ENCODE measurements at places on chromosomes 4 and X.
A peak's percentile ranks its signal among the peaks of the same experiment; 100 is the strongest.

- no peak for DNase-seq
Observed at GRCh38 chrX:45261005-45261404, 60.3 kb upstream of the DIPK2B start.

GRCh38 chr4:8224267-8224974 lies 25.3 kb downstream of the SH3TC1 start:
- no peak for DNase-seq

DNA sequence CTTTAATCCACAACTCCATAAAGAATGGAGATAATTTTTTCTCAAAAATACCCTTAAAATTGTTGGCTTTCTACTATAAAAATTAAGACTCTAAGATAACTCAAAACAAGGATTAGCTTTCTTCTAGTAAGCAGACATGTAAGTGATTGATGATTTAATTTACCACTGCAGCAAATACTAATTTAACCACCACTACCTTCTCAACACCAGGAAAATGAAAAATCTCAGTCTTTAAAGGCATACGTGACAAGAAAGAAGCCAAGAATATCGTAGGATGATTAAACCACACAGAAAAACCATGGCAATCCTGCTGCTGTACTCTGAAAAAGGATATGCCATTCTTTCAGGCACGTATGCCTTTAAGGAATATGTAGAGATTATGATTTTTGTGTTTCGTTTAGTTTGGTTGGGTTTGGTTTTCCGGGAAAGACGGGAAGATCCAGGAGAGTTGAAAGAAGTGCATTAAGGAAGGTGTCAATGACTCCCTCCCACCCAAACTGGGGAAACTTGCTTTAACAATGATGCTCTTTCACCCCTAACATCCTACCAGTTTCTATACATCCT lies 881 bp downstream of the LRCH2 start:
- no peak for DNase-seq

DNA sequence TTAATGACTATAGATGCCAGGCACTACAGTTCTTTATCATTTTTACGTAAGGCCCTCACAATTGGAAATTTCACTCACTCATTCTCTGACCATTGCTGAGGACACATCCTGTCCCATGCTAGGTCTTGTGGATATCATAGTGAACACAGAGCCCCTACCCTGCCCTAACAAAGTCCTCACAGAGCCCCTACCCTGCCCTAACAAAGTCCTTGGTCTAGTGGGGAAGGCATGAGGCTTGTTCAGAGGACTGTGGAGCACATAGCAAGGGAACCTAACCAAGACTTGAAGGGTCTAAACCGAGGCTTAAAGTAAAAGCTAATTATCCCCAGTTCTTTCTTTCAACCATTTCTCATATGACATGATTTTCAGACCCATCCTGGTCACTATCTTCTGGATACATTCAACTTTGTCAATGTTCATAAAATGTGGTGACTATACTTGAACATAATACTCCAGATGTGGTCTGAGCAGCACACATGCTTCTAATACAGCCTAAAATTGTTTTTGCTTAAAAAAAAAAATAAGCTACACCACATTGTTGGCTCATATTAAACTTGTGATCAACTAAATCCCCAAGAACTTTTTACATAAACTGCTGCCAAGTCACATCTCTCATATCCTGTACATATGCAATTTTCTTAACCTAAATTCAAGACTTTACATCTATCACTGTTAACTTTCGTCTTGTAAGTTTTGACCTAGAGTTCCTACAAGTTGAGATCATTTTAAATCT lies 77.0 kb downstream of the GPC3 start:
- DNase-seq = no peak

DNA sequence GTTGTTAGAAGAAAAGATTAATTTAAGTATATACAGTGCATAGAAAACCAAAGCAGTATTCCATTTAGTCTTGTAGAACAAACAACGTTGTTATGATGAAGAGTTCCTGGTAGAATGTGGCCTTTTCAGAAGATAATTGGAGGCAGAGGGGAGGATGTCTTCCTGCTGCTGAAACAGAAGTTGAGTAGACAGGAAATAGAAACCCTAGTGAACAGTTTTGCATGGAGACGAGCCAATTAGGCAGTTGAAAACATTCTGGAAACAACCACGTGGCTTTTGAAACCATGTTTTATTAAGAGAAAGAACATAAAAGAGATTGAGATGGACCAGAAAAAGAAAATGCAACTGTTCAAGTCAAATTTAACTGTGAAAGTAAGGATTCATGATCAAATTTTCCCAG lies 325.2 kb downstream of the CAMK2D start:
- no peak for DNase-seq

DNA sequence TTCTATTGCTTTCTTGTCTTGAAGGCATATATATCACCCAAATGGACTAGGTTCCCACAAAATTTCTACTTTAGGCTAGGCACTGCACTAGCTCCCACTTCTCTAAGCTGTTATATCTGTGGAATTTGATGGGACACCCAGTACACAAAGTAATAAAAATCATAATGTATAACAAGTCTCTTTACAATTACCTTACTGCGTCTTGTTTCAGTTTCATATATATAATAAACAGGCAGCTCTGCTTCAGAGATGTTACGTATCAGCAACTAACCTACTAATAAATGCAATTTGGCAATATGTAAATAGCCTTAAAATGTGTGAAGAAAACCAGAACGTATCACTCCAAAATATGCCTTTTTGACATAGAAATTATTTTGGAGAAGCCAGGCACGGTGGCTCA lies 42.0 kb upstream of the UGDH start:
- no peak for DNase-seq

DNA sequence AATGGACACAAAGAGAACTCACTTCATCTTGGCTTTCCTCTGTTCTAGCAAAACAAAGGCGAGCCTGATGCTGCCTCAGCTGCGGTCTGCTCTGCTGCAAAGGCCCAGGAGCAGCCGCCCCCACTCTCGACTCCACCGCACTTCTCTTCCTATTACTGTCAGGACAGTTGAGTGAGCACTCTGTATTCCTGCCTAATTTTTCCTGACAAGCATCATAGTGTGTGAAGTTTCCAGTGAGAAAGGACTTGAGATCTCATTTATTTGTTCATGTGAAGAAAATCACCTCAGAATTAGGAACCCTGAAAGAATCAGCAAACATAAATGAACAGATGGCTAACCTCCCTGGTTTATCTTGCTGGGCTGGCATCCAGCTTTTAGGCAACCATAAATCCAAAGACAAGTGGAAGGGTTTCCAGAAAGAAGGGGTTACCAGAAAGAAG lies 15.6 kb downstream of the SCARB2 start:
- peak; percentile 63 for DNase-seq

DNA sequence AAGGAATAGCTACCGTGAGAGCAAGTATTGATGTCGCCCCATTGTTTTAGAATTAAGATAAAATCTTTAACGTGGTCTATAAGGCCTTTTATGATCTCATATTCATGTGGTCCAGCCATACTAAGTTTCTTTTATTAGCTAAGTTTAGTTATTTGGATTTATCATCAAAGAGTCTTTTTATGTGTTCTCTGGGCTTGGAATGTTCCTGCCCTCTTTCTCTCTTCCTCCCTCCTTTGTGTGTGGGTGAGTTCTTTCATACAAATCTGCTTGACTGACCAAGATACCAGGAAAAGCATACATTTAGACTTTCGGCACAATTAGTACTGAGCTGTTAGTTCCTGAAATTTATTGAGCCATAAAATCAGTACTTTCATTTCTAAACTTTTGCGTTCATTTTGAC lies 11.3 kb downstream of the TDO2 start:
- no peak for DNase-seq

- DNase-seq = no peak
Observed at GRCh38 chrX:44844204-44844603, 383 bp downstream of the DUSP21 start.

DNA sequence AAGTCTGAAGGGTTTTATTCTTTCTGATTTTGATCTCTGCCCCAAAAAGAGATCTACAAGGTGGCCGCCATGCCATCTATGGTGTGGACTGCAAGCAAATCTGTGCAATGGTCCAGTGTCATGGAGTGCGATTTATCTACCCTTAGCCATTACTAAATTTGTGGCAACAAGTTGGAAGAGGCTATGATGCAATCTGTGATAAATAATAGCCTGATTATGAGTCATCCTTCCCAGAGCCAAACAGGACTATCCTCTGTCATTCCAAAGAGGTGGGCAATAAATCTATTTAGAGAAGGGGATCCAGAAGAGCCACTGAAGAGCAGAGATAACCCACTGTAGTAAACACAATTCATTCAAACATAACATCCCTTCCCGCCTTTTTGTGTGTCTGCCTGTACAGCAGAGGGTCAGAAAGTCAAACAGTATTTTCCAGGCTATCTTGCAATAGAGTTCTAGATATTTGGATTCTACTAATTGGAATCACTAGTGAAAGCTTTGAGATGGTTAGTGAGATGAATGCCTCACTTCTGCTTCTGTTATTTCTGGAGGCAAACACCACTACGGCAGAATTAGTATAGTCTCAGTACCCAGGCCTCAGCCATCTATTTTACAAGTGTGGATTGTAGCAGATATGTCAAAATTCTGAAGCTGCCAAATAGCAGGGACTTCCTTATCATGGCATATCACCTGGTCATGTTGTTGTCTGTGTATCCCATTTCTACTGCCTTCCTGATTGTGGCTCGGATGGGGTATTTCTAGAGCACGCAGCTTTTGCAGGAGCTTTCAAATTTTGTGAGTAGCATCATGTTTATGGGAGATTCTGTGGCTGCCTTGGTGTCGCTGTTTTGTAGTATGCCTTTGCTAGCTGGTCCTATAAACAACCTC lies 192.0 kb downstream of the SMIM20 start:
- DNase-seq = no peak

DNA sequence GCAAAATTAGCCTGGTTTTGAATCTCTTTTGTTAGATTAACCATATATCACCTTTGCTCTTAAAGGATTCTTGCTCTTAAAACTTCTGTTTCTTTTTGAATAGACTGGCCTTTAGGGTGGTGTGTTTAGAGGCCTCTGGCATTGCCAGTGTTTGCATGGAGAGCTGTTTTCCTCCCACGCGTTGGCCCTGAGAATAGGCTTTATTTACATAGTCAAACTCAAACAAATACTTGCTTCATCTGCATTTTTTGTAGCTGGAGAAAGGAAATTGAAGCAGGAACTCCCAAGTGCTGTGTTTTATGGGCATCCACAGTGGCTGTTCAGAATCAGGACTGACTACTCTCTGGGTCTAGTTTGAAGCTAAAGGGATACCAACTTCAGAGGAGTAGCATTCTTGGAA lies 2.7 kb downstream of the SHROOM2 start:
- no peak for DNase-seq

GRCh38 chr4:71270901-71271300 lies 67.9 kb upstream of the SLC4A4 start:
- DNase-seq = no peak

DNA sequence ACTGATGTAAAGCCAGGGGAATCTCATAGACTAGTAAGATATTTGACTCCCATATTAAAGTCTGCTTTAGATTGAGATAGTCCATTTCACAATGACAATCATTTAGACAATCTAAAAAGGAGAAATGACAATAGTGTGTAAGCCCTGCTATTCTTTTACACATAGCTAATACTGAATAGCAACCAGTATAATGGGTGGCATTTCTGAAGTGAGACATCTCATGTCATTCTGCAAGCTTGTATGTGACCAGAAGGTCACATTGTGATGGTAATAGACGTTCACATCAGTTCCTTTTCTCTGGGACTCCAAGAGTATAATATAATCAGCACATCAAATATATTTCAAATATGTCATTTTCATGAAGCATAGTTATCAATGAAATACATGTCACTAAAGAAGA lies 440.2 kb downstream of the GALNTL6 start:
- no peak for DNase-seq

- no peak for DNase-seq
Observed at GRCh38 chrX:26574234-26574633, 358.3 kb downstream of the MAGEB5 start.

DNA sequence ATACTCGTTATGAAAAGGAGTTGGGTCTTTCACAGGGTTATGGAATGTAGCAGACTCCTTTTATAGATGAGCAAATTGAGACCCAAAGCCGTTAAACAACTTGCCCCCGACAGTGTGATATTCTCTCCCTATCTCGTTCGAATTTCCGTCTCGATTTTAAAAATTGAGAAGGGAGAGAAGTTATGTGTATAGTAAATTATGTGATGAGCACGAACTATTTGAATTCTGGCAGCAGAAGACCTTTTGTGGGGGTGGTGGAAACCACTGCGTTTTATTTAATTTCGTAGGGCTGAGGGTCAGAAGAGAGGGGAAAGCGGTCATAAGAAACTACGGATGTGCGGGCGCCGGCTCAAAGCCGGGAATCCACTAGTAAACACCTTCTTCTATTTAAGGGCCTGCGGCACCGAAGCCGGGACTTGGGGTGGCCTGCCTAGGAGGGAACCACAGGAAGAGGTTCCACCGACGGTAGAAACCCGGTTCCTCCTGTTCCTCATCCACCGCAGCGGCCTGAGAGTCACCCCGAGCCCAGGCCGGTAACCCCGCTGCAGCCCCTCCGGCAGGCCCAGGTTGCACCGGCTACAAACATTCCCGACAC lies 1.5 kb upstream of the DDX3X start:
- DNase-seq = peak; percentile 83

DNA sequence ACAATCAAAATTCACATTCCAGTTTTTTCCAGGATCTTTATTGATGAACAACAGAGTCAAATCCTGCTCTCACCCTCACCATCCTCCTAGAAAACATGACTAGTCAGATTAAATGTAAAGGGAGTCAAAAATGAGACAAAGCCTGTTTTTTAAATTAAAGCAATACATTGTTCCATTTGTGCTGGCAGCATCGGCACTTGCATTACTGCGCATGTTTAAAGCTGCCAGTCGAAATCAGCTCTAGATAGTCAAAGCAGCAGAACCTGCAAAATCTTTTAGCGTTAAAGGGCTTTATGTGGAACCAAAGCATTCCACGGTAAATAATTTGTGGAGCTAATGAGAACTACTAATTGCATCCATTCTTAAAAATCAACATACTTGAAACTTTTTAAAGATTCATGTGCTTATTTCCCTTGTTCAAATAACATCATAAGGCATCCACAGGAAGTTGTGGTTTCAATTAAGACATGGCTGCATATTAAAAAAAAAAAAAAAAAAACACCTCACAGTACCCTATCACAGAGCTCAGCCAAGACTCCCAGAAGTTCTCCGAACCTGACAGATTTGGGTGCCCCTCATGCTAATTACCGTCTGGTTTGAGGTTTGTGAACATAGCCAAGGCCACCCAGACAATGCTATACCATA lies 82.2 kb downstream of the SH3KBP1 start:
- DNase-seq = peak; percentile 19

GRCh38 chr4:53354012-53354722 lies 11.7 kb downstream of the SCFD2 start:
- no peak for DNase-seq

DNA sequence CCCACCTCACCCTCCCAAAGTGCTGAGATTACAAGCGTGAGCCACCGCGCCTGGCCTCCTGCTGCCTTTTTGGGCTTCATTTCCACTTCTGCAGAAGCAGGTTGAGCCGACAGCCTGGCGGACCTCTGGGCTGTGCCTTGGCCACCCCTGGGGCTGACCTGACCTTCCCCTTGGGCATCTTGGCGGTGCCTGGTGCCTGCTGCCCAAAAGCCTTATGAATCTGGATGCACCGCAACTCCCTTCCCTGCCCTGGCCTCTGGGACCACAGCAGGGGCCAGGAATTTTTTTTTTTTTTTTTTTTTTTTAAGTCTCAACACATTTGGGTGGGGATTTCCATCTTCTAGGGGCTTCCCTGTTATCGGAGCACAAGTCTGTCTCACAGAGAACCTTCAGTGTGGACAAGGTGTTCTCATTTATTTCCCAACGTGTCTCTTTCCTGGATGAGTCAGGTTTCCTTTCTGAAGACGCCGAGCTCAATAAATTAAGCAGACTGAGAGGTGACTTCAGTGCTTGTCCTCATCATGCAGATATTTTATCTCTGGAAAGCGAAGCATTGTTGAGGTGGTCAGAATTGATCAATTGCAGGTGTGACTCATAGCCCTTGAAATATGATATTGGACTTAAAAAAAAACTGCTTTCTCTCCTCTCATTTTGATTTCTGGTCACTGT lies 79.7 kb downstream of the SHROOM2 start:
- DNase-seq = no peak

All from posterior cingulate gyrus (tissue), 11 donors.